ENCODE measurements at places on chromosomes 6 and 20.

DNA sequence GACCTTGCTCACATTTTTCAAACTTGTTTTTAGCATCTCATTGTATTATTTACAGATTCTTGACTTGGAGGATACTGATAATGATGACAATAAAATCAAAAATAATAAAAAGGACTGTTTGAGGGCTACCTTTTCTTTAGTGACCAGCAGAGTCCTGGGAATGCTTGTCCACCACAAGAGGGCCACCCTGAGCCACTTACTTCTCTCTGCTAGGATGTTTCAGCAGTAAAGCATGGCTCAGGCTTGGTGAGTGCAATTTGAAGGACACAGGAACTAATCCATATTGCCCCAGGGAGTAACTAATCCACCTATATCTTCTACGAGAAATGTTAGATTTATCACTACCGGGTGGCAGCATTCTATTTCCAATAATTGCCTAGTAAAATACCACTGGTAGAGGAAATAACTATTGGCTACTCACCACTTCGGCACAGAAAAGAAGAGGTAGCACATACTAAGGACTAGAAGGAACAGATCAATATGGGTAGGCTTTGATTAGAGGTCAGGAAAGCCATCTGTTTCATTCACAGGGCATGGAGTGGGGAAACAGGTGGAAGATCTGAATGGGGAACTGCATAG, 5.8 kb upstream of the KIAA0408 start:
- peak; percentile 81 for DNase-seq

DNA sequence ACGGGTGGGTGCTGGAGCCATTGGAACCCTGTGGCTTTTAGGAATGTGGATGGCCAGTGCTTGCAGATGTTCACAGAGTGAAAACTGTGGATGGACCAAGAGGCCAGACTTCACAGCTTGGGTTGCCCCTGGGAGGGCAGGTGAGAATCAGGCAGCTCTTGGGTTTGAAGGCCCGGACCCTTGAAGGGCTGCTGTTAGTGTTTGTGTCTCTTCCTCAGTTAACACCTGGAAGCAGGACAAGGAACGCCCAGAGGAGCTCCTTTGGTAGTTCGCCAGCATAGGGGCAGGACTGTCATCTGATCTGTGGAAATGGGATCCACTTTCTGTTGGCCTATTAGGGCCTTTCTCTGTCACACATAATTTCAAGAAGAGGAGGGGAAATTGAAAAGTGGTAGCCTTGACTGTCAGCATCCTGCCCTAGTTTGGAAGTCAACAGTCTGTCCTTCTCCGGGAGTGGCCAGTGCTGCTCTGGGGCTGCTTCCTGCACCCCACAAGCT, 43.6 kb downstream of the RIOK1 start:
- DNase-seq = peak; percentile 36

GRCh38 chr6:146709036-146709622, 110.4 kb downstream of the ADGB start:
- no peak for DNase-seq

DNA sequence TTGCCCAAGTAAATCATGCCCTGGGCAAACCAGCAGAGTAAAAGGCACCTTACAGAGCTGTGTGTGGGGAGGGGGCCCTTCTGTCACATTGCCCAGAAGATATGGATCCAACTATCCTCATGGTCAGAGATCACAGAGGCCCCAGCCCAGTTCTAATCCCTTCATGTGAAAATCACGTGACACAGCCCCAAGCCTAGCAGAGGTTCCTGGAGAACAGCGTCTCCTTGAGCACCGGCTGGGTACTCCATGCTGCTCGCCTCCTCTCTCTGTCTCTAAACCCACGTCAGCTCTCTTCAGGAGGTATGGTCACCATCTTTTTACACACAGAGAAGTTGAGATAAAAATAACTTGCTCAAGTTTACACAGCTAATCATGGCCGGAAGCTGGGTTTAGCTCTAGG, 230.2 kb downstream of the ANKRD60 start:
- no peak for DNase-seq

DNA sequence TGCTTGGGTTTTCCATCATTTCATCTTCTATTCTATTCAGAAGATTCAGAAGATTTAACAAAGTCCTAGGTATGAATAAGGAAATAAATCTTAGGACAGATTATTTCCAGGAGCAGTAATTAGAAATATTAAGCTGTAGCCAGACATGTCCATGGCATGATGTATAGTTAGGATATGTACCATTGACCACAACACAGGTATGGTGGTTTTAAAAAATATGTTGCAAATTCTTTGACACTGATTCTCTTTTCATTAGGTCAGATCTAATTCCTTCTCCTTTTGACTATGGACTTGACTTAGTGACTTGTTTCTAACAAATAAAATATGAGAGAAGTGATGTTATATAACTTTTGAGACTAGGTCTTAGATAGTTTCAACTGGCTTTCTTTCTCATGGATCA, 23.5 kb upstream of the PDE7B start:
- DNase-seq = no peak

DNA sequence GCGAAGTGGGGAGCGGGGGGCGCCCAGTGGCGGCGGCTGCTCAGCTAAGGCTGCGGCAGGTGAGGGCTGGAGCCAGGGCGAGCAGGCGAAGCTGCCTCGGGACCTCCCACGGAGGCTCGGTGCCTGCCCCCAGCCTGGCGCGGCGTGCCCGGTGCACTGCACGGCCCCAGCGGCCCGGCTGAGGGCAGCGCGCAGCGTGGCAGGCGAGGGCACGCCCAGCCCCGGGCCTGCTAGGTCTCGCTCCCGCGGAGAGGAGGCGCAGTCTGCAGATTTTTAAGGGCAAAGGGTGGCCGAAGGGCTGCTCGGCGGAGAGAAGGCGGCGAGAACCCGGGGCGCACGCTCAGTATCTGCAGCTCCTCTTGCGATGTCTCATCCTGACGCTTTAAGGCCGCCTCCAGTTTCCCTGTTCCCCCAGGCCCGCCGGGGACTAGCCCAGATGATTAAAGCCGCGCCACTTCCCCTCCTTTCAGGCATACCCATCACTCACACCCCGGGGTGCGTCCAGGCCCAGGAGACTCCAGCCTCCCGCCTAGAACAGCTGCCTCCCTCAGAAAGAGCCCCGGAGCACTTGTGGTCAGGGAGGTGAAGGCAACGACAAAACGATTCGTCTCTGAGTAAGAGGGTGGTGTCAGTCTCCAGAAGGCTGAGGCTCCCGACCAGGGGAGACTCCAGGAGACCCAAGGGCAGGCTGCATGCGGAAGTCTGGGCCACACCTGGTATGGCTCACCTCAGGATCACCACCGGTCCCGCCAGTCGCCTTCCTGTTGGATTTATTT, at the start of gene FERMT1:
Gene FERMT1 (minus strand): TSS at position 158 of the 776 bp plus-strand sequence. CDS start 3,476 bp downstream, outside the sequence.
- DNase-seq = peak; percentile 75

DNA sequence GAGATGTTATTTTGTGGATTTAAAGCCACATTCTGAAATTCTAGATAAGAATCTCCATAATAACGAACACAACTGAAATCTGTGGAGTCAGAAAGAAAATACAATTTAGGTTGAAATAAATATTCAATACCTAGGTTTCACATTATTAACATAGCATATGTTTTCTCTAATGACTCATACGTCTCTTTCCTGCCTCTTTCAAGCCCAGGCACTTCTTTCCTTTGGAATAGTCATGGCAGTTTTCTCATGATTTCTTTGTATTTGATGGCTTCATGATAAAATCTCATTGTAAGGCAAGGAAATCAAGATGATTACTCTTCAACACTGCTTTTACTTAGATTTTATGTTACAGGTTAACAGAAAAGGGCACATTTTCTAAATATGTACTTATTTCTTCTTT, 803.7 kb downstream of the PHF3 start:
- no peak for DNase-seq

DNA sequence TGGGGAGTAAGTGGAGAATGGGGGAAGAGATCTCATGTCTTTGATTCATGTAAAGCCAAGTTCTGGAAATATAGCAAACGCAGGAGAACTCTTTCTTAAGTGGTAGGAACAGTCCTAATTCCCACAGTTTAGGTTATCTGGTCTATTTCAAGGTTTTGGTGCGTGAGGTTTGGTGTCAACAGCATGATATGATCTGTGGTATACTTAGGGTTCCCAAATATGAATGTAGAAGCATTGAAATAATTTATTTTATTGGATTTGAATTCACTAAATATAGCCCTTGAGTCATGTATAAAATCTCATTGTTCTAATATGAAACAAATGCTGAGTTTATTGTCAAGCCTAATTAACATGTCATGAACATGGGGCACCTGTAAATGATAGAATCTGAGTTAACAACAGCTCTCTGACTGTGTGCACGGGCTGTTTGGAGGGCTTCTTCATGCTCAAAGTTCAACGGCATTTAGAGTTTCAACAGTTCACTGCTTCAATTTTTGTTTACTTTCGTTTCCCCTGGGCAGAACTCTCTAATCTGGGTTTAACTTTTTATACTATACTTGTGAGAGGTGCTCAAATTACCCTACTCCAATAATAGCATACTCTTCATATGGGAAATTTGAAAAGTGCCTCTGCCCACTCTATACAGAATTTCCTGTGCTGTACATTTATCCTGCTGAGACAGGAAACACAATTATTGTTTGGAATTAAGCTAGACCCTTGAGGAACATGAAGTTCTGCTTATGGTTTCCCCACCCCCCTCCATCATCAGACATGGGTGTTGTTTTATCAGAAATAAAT, 236.3 kb upstream of the ZNF217 start:
- peak; percentile 42 for DNase-seq

GRCh38 chr6:2993755-2994317, 5.9 kb upstream of the NQO2 start:
- DNase-seq = no peak
